ENCODE measurements at places on chromosomes 5 and 9.

- DNase-seq, result no peak
Measured at GRCh38 chr5:67306965-67307607, 110.5 kb upstream of the CD180 start.

DNA sequence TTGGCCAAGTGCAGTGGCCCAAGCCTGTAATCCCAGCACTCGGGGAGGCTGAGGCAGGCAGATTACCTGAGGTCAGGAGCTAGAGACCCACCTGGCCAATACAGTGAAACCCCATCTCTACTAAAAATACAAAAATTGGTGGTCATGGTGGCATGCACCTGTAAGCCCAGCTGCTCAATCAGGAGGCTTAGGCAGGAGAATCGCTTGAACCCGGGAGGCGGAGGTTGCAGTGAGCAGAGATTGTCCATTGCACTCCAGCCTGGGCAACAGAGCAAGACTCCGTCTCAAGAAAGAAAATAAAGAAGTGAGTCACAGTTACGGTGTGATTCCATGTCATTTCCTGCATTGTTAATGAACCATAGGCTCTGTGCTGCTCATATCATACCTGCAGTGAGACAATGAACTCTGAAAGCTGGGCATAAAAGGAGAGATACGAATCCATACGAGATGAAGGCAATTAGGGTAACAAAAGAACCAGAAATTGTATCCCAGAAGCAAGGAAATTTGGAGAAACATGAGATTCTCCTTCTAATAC lies 44.6 kb downstream of the TIMD4 start:
- no peak for DNase-seq

DNA sequence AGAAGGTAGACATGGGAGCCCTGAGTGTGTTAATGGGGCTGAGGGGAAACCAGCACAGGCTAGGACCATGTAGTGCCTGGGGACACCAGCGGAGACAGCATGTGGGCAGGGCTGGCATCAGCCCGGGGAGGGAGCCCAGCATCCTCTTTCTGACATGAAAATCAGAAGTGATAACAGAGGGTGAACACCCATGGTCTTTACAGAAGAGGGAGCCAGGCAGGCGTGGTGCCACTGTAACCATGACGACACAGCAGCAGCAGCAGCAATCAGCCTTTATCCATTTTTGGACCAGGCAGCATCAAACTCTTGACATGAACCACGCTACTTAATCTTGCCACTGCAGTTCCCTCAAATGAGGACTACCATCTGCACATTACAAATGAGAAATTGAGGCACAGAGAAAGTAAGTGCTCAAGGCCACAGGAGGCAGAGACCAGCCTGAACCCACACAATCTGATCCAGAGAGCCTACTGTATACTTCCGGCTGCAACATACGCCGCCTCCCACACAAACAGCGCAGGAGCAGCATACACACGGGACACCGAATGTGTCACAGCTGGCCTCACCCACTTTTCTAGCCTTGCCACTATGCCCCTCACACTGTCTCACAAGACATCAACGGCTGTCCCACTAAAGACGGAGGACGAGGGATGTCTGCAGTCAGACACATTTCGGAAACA lies 23.8 kb downstream of the CAMSAP1 start:
- DNase-seq, result no peak

DNA sequence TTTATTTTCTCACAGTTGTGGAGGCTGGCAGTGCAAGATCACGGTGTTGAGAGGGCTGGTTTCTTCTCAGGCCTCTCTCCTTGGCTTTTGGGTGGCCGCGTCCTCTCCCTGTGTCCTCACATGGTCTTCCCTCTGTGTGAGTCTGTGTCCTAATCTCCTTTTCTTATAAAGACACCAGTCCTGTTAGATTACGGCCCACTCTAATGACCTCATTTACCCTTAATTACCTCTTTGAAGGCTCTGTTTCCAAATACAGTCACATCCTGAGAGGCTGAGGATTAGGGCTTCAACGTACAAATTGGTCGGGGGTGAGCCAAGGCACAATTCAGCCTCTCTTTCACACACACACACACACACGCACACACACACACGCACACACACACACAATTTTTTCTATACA lies 73.0 kb downstream of the UGCG start:
- DNase-seq, result no peak

DNA sequence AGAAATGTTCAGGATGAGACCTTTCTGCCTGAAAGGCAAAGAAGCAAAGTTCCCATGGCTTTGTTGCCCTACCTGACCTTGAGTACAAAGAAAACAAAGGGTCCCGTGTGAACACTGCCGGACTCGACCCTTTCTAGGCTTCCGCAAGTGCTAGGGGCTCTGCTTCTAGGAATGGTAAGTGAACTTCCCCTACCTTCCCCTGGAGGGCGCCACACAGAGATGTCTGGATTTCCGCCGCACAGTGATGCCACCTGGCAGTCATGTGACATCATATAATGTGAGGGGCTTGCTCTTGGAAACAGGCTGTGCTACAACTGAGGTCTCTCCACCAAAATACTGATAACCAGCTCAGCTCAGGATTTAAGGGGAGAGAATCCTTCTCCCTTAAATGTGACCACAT lies 56.6 kb downstream of the HSD17B3 start:
- DNase-seq, result no peak

DNA sequence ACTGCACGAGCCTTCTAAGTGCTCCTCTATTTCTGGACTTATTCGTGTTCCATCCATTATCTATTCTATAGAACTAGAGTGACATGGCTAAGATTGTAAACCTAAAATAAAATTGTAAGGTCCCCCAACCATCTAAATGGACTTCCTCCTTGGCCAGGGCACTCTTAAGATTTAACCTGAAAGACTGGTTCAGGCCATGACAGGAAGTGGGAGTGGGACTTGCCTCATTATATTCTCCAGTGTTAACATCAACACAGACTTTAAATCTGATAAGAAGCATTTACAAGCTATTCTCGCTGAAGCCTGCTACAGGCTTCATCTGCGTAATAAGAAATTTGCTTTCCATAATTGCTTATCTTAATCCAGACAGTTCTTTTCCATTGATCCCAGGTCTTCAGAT lies 117.0 kb downstream of the SSBP2 start:
- no peak for DNase-seq

GRCh38 chr9:109471475-109472393 lies 26.4 kb downstream of the PTPN3 start:
- DNase-seq, result no peak

- no peak for DNase-seq
Measured at GRCh38 chr9:135794057-135794335, 92.0 kb downstream of the KCNT1 start.

GRCh38 chr9:128161215-128161902 lies 1.3 kb downstream of the BBLN start:
- no peak for DNase-seq

DNA sequence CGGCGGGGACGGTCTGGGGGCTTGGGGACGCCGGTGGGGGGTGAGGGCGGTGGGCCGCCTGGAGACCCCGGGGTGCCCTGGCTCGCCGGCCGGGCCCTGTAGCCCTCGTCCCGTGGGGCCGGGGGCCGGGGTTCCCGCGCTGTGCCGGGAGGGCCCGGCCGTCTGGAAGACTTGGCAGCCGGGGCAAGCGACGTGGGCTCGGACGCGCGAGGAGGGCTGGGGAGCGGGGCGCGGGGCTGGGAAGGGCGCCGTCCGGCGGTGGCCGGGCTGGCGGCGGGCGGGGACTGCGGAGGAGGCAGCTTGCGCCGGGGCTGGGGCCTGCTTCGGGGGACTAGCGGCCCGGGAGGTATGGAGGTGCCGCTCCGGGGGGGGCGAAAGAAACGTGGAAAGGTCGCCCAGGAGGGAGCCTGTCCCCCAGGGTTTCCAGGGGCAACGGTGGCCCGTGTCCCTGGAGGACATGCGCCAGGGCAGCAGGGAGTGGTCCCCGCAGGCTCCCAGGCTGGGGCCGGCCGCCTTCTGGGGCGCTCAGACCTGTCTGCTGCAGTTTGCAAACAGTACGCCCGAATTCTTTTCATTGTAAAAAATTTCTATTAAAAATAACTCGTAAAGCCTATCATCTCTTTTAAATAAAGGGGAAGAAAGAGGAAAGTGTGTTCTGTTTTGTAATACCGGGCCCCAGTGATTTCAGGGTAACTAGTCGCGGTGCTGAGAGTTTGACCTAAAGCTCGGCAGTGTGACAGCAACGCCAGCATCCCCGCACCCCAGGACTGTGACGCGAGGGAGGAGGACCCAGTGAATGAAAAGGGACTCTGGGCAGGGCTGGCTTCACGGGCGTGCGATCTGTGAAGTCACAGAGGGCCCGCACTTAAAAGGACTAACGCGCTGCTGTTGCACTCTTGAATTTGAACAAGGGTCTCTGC lies 752 bp upstream of the ANKH start:
- DNase-seq, result no peak

GRCh38 chr9:136750526-136750925 lies 2.2 kb upstream of the LCN6 start:
- DNase-seq, result no peak

DNA sequence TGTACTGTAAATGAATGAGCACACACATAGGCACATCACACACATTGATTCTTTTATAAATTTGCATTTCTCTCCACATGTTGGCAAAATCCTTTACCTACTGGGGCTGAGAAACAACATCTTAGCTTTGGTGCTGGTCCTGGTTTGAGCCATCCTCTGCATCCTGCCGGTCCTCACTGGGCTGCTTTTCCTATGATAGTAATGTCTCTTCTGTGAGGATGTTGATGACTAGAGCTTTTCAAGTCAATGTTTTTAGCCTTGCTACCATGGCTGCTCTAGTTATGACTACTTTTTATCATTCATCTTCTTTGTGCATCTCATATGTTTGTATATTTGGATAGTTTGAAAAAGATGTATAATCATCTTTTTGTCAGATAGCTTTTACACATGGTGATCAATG lies 280.4 kb upstream of the CD180 start:
- no peak for DNase-seq

GRCh38 chr9:36827593-36827992 lies 206.5 kb downstream of the PAX5 start:
- no peak for DNase-seq

DNA sequence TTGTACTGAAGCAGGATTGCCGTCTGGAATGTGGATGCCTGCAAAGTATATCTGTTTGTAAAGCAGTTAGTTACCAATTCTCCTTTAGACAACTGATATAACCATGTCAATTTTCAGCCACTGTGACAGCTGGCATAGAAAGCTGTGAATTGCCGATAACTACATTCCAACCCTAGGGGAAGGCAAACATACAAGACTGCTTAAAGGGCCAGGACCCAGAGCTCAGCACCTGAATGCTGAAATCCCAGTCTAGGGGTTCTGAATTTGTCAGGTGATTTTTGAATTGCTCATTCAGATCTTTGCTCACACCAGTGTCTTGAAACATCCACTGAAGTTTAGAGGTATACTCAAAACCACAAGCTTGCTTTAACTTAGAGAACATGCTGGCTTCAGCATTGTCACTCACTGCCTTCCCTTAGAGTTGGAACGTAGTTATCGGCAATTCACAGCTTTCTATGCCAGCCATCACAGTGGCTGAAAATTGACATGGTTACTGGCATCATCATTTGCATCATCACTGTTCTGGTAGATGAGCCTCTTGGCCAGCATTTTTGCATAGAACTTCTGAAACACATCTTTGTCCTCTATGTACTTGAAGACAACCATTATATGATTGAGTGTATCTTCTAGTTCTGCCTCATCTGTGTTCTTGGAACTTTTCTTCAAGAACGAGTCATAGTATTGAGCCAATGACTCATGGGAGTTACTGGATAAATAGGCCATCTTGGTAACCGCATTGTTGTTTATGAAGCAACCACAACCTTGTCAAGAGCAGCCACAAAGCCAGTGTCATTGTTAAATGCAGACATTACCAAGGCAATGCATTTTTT lies 82.1 kb downstream of the CCDC192 start:
- DNase-seq, result no peak

- no peak for DNase-seq
Measured at GRCh38 chr5:83085106-83085505, 7.8 kb downstream of the XRCC4 start.

DNA sequence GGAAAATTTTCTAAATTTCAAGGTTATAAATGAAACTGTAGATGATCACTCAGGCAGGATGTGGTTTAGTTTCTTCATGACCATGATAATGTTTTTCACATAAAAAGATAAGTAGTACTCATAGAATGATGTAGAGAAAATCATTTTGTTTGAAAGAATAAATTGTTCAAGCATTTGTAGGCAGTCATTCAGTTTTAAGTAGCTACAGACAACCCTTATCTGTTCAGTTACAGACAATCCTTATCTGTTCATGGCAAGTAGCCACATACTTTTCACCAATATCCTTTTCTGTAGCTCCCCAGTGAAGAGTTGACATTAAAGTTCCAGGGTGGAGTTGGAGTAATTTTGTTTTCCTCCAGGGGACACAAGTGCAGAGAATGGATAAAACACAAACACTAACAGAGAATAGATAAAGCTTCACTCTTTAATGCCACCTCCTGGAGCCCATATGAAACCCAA lies 278.1 kb upstream of the TNC start:
- no peak for DNase-seq

DNA sequence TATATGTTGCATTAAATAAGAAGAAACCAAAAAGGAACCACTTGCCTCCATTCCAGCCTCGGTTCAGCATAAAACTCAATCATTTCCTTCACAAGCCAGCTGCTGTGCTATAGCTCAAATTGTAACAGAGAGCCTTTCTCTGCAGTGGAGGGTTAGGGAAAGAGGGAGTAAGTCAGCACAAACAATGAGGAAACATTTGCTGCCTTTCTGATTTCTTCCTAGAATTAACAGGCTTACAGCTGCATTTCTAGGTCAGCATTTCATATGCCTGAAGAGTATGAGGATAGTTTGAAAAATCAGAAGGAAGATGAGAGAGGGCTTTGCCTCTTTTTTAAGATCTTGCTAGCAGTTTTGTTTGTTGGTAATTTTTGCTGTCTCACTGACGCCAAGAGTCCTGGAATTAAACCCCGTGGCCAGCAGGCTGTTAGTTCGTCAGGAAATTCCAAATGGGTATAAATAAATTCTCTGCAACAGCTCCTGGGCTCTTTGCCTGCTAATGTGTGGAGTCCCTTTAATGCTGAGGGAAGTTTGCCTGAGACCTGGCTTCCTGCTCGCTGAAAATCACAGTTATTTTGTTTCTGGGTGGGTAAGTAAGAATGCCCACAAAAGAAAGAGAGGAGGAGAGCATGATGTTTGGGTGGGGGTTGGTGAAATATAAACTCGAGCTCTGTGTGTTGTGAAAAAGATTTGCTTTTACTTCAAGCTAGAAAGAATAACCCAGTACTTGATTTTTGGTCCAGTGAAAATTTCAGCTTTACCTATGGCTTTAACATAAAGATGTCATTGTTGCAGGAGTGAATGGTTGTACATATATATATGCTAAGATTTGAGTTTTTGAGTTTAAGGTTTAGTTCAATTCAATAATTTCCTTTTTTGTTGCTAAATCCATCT lies 148.1 kb upstream of the DMRT1 start:
- DNase-seq, result no peak

- DNase-seq, result no peak
Measured at GRCh38 chr9:119157196-119157595, 212.0 kb downstream of the BRINP1 start.

DNA sequence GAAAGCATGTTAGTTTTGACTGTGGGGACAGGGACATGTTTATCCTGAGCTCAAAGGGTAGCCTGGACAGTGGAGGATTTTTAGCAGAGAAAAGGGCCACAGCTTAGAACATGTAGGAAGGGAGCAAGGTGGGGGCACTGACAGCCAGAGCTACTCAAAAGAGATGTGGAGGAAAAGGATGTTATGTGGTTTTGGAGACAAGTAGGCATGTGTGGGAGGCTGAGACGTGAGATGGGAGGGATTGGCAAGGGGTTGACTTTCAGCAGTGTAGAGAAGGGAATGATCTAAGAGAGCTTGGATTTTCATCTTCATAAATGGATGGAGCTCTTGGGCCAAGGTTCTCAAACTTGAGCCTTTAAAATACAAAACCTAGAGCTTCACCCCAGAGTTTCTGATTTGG lies 24.0 kb downstream of the SYK start:
- DNase-seq, result no peak

Measured in stimulated activated CD4-positive, alpha-beta T cell treated with anti-CD3 and anti-CD28 coated beads, Interleukin-12 subunit alpha, Interleukin-12 subunit beta, amount 100 ng/mL, for 24 hours (primary cell).